Lower leg skin (tissue), 4 donors: ENCODE measurements at places on chromosomes 3 and 15. TPM values are rescaled to one million over a fixed set of nuclear protein-coding genes. Genes with fewer than 3 reads are reported as not detected.

PRSS50 gene
- total RNA-seq, result not detected

SLC51A gene
- total RNA-seq, result not detected

GPR62 gene
- total RNA-seq, result not detected

GUCA1C gene
- total RNA-seq, result not detected

TMEM41A gene
- total RNA-seq, result 30.1 TPM

ROBO2 gene
- total RNA-seq, result 4.3 TPM

ISG20 gene
- total RNA-seq, result 26.7 TPM

TTC23 gene
- 21.4 TPM for total RNA-seq

MTHFS gene
- total RNA-seq, result 3.9 TPM

KIF15 gene
- total RNA-seq, result 3.5 TPM

MTFMT gene
- total RNA-seq, result 14.7 TPM

INKA1 gene
- total RNA-seq, result 41.3 TPM

CIDEC gene
- total RNA-seq, result 12.1 TPM

LYZL4 gene
- not detected for total RNA-seq

SOX14 gene
- not detected for total RNA-seq

GMNC gene
- not detected for total RNA-seq

LRRC31 gene
- total RNA-seq, result not detected

CFAP44 gene
- 5.7 TPM for total RNA-seq

NUP210 gene
- 3.9 TPM for total RNA-seq

COPB2 gene
- total RNA-seq, result 56.1 TPM

ALG3 gene
- total RNA-seq, result 43.8 TPM

EPHA6 gene
- not detected for total RNA-seq

PLSCR5 gene
- total RNA-seq, result not detected

SPRED1 gene
- total RNA-seq, result 8.8 TPM

KY gene
- 30.6 TPM for total RNA-seq

ACTRT3 gene
- 0.27 TPM for total RNA-seq

RTP4 gene
- total RNA-seq, result 0.21 TPM

ANKRD34C gene
- total RNA-seq, result not detected

KCNMB2 gene
- not detected for total RNA-seq

GPD1L gene
- 27.4 TPM for total RNA-seq

GOLGA6L7 gene
- not detected for total RNA-seq

SI gene
- total RNA-seq, result not detected

ABI3BP gene
- 57.8 TPM for total RNA-seq

UNC45A gene
- total RNA-seq, result 79.1 TPM

TMEM45A gene
- total RNA-seq, result 779 TPM

ADAMTS17 gene
- 7.8 TPM for total RNA-seq

CHRNA5 gene
- total RNA-seq, result 0.27 TPM

ANKUB1 gene
- total RNA-seq, result not detected

SERPINI2 gene
- total RNA-seq, result not detected

FGD5 gene
- 3.8 TPM for total RNA-seq
